ENCODE measurements at places on chromosomes 6 and 20.

- no peak for DNase-seq
Measured at GRCh38 chr6:72022830-72023229, 136.5 kb downstream of the RIMS1 start.

GRCh38 chr20:24951536-24952083 is 2.5 kb downstream of the CST7 start:
- DNase-seq: no peak

DNA sequence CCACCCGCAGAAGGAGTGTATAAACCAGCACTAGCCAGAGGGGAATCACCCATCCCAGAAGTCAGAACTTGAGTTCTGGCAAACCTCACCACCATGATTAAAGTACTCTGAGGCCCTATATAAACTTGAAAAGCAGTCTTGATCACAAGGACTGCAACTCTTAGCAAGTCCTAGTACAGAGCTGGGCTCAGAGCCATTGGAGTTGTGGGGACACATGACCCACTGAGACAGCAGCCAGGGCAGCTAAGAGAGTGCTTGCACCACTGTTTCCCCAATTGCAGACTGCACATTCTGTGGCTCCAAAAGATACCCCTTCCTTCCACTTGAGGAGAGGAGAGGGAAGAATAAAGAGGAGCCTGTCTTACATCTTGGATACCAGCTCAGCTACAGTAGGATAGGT is 4.7 kb upstream of the MCM9 start:
- DNase-seq: no peak

GRCh38 chr6:138086573-138087196 is 20.5 kb downstream of the PERP start:
- no peak for DNase-seq

DNA sequence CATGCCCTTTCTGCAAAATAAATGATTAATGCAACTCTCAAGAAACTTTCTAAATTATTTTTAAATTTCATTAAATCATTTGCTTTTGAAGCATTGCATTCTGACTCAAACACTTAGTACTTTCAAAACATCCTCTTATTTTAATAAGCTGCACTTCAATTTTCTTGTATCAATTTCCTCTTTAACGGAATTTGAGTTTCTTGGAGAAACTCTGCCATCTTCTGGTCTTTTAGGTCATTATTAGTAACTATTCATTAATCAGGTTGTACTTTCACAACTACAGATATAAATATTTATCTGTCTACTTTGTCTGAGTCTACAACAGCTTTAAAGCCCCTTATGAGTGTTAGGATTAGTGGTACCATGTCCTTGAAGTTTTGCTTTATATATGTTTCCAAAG is 30.2 kb downstream of the TMX4 start:
- DNase-seq: no peak

- DNase-seq: no peak
Measured at GRCh38 chr20:46402331-46402811, 4.0 kb downstream of the ELMO2 start.

GRCh38 chr6:131519670-131520436 is 53.2 kb upstream of the ARG1 start:
- DNase-seq: no peak

DNA sequence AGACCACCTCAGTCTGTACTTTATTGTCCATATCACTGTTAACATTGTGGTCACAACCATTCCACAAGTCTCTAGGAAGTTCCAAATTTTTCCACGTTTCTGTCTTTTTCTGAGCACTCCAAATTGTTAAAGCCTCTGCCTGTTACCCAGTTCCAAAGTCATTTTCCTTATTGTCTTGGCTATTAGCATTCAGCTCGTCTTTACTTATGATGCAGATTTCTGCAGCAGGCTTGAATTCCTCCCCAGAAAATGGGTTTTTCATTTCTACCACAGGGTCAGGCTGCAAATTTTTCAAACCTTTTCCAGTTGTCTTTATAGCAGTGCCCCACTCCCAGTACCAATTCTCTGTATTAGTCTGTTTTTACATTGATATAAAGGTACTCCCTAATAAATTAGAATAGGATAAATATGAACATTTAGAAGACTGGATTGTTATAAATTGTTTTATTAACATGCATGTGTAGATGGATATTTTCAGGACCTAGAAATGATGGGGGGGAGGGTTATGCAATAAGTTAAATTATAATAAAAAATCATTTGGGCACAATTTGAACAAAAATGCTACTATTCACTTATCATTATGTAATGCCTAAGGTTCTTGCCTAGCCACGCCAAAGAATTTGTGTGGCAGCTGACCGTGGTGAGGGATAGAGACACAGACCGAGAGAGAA is 595.3 kb upstream of the ADGRB3 start:
- DNase-seq: no peak

- no peak for DNase-seq
Measured at GRCh38 chr6:113353392-113353791, 503.8 kb upstream of the MARCKS start.

- no peak for DNase-seq
Measured at GRCh38 chr6:170031684-170032121, 259.2 kb downstream of the DLL1 start.

DNA sequence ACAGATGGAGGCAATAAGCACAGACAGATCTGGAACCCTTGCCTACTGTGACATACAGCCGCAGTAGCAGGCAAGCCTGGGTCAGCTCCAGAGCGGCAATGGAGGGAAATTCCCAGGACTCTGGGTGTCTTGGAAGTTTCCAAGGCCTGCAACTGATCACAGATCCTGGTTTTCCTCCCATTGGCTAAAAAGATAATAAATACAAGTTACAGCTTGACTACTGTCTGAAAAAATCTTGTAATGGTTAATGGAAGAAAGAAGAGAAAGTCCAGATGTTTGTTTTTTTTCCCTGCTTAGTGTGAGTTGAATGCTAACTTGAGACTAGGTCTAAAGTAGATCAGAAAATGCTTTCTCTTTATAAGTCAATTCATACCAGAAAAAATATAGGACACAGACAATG is 307.6 kb downstream of the ALDH8A1 start:
- no peak for DNase-seq

GRCh38 chr6:138618168-138618567 is 118.9 kb upstream of the NHSL1 start:
- DNase-seq: no peak

- DNase-seq: no peak
Measured at GRCh38 chr20:43761386-43762340, 34.9 kb upstream of the GTSF1L start.

Data from bone marrow (tissue), 2 donors.